ENCODE measurements at places on chromosomes 6 and 20.

DNA sequence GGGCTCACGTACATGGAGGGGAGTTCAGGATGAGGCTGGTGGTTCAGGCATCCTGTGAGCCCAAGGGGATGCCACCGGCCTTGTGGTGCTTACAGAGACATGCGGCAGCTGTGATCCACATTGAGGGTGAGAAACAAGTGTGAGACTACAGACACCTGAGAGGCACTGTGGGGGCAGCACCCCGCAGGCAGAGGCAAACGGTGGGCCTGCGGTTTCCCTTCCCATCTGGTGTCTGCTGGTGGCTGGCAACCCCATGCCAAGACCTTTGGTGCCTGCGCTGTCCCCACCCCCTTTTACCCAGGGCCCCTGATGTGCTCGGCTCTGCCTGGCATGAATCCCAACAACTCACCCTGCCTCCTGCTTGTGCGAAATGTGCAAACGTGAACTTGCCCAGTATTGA lies 42.0 kb downstream of the ERMARD start:
- no peak for DNase-seq

GRCh38 chr20:2695206-2695983 lies 2.8 kb downstream of the EBF4 start:
- DNase-seq, result no peak

- DNase-seq, result no peak
Measured at GRCh38 chr6:38495922-38496635, 143.7 kb downstream of the BTBD9 start.

GRCh38 chr6:126054258-126054702 lies 67.9 kb downstream of the TRMT11 start:
- no peak for DNase-seq

- DNase-seq, result no peak
Measured at GRCh38 chr6:14984519-14984853, 261.4 kb upstream of the JARID2 start.

- no peak for DNase-seq
Measured at GRCh38 chr20:24547967-24548366, 78.5 kb downstream of the SYNDIG1 start.

GRCh38 chr20:16587066-16587465 lies 13.8 kb upstream of the KIF16B start:
- DNase-seq, result no peak

DNA sequence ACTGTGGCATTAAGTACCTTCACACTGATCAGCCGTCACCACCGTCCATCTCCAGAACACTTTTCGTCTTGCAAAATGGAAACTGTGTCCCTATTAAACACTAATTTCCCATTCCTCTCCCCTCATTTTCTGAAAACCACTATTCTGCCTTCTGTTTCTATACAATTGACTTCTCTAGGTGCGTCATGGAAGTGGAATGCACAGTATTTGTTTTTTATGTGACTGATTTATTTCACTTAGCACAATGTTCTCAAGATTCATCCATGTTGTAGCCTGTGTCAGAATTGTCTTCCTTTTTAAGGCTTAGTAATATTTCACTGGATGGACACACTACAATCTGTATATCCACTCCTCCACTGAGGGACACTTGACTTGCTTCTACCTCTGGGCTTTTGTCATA lies 53.8 kb upstream of the PDE10A start:
- no peak for DNase-seq

DNA sequence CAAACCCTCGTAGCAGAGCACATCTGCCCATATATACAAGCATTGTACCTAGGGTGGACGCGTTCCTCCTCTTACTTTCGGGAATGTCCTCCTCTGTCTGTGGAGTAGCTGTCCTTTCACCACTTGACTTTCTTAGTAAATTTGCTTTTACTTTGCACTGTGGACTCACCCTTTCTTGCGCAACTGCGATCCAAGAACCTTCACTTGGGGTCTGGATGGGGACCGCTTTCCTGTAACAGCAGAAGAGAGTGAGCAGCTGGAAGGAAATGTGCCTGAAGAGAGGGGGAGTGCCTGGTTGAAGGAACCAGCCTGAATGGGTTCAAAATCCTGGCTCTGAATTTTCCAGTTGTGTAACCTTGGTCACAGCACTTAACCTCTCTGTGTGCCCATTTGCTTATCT lies 40.1 kb upstream of the PMEPA1 start:
- no peak for DNase-seq

- DNase-seq, result no peak
Measured at GRCh38 chr20:37725165-37725564, 31.3 kb downstream of the CTNNBL1 start.

DNA sequence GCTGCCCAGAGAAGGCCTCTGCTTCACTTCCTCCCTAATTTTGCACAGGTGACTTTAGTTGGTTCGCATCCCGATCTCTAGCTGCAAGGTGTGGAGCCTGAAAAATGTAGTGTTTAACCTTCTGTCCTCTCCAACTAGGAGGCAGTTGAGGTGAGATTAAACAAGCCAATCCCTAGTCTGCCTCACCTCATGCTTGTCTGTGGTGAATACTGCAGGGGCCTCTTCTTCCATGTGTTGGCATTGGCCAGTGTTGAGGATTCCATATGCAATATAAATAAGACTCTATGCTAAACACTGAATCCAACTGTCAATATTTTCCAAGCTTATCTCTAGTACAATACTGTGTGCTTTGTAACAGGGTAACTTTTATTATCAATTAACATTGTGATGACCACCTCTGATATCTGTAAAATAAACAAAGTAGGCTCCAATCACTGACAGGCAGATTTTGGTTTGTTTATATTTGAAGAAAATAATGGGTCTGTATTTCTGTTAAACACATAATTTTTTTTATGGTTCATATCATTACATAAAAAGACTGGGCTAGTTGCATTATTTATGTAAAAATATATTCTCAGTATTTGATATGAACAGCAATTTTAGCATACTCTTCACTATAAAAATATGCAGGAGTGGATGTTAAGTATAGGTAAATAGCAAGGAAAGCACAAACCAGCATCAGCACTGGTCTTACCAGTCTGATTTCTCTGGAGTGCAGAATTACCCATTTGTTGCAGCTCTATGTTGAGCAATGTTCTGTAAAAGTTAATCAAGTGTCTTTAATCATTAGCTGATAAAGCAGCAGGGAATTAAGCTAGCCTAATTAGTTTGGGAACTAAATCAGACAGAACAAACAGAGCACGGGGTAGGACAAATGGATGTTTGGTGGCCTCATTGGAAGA lies 74.0 kb downstream of the ANKRD6 start:
- DNase-seq, result no peak

GRCh38 chr20:24501764-24502556 lies 32.5 kb downstream of the SYNDIG1 start:
- peak; percentile 79 for DNase-seq

DNA sequence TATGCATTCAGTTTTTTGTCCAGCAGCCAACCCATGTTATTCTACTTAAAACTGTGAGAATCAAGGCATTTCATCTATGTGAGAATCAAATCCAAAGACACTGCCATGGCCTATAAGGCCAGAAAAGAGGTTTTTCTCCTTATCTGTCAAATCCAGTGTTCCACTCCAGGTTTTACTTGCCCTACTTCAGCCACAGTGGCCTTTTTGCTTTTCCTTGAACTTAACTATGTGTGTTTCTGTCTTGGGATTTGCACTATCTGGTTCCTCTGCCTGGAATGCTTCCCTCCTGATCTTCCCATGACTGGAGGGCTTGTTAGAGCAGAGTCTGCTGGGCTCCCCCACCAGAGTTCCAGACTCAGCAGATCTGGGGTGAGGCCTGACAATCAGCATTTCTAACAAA lies 113.1 kb upstream of the DOK5 start:
- no peak for DNase-seq

DNA sequence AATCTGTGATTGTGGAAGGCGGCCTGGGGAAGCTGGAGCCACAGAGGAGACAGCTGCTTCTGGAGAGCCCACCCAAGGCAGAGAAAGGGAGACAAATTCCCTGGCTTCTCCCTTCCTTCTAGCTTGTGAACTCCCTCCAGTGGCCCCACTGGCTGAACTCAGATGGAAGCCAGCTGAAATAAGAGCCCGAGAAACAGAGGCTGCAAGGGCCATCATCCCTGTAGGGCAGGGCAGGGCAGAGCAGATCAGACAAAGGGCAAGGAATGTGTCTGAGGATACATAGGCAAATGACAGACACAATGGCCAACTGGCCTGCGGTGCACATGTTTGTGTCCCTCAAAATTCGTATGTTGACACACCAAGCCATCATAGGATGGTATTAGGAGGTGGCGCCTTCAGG lies 25.3 kb downstream of the MDFI start:
- no peak for DNase-seq

- DNase-seq, result no peak
Measured at GRCh38 chr20:54228841-54229240, 21.0 kb downstream of the PFDN4 start.

- peak; percentile 49 for DNase-seq
Measured at GRCh38 chr20:50491926-50492634, 18.1 kb upstream of the PTPN1 start.

- no peak for DNase-seq
Measured at GRCh38 chr6:74579794-74580193, 626.1 kb downstream of the COL12A1 start.

- no peak for DNase-seq
Measured at GRCh38 chr6:5869676-5870075, 137.0 kb downstream of the NRN1 start.
